ENCODE measurements at places on chromosomes 6 and 20.

- no peak for DNase-seq
These were observed 66.5 kb downstream of the ADTRP start for GRCh38 chr6:11711984-11712711.

- no peak for DNase-seq
These were observed 382.4 kb upstream of the ADGRB3 start for GRCh38 chr6:68252632-68253031.

DNA sequence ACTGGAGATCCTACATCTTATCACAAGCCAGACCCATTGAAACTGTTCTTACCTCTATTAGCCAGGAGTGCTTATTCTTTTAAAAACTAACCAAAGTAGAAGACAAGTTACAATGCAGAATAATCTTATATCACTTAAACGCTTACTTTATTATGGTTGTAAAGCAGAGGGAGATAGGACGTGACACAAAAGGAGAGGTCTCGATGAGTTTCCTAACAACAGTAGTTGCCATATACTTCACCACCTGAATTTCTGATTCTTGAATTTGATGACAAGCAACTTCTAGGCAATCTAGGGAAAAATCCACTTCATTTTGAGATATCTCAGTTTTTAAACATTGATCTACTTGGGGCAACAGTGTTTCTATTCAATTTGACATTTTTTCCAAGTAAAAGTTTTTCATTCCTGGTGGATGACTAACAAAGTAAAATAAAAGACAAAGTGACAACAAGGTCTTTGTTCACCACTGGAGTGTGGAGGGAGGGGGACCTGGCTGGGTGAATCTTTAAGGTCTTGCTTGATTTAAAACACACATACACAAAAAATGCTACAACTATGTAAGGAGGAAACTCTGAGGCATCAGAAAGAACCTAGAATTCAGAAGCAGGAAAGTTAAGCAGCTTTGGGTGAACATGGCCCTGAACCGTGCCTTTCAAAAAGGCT, 110.9 kb downstream of the SMLR1 start:
- DNase-seq, result no peak

GRCh38 chr6:156974830-156975261, 197.7 kb downstream of the ARID1B start:
- DNase-seq, result no peak

DNA sequence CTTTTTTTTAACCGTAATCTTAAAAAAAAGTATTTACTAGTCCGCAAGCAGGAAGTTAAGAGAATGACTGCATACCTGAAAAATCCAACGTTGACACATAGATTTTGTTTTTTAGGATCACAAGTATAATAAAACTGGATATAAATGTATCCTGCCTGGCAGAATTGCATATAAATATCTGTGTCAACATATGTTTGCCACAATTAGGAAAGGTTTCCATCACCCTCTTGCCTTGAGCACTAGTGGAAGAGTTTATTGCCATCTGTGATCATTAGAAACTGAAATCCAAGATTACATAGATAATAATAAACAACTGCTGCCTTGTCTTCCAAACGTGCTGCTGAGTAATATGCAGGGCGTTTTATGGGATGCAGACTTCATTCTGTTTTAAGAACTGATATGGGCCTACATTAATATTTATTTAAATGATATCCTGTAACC, 27.9 kb downstream of the PLEKHG1 start:
- DNase-seq, result no peak

DNA sequence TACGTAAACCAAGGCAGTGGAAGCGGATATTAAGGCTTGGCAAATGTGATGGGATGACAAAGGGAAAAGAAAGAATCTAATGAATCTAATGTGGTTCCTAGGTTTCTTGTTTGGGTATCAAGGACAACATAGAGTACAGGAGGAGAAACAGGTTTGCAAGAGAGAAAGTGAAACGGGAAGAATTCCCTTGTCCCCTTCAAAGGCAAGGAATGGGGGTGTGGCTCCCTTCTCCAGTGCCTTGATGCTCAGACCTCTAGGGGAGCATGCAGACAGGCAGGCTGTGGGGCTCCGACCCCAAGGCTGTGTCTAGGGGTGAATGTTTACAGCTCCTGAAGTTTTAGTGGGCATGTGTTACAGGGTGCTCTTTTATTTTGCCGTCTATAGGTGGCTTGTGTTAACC, 317.5 kb upstream of the HSF2 start:
- no peak for DNase-seq

Data from C1 segment of cervical spinal cord (tissue), 14 donors.